ENCODE measurements at places on chromosomes 4 and X. TPM values are rescaled to one million over a fixed set of nuclear protein-coding genes. Genes with fewer than 3 reads are reported as not detected.
A peak's percentile ranks its signal among the peaks of the same experiment; 100 is the strongest.

- no peaks in the 10 kb centered on the region for H3K36me3 ChIP-seq
- peaks cover 12% of the 10 kb centered on the region for H3K4me1 ChIP-seq
- peak overlapping the region; percentile 32 for H3K4me3 ChIP-seq
- H3K27me3 ChIP-seq = no peaks in the 10 kb centered on the region
- peak; percentile 36 for DNase-seq
Measured at GRCh38 chr4:185004562-185005218, 13.6 kb upstream of the HELT start.

DNA sequence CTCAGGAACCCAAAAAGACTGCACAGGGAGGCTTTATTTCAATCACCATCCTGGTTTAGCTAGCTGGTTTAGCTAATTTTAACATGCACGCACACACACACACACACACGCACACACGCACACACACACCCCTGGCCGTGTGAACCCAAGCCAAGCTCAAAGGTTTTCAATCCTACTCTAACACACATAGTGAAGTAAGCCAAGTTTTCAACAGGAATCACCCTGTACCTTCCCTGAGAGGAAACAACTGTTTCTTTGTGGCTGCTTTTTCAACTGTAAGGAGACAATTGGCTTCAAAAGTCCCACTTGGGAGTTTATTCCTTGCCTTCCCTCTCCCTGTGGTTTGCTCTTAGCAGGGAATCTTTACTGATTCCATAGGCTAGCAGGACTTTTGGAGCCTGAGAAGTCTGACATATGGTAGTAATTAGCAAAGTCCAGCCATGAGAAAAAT lies 98.9 kb upstream of the BMP3 start:
- H3K4me3 ChIP-seq = no peak overlapping the region
- H3K4me1 ChIP-seq = no peaks in the 10 kb centered on the region
- H3K27ac ChIP-seq = no peak overlapping the region
- H3K36me3 ChIP-seq = no peaks in the 10 kb centered on the region
- H3K27me3 ChIP-seq = no peaks in the 10 kb centered on the region

DNA sequence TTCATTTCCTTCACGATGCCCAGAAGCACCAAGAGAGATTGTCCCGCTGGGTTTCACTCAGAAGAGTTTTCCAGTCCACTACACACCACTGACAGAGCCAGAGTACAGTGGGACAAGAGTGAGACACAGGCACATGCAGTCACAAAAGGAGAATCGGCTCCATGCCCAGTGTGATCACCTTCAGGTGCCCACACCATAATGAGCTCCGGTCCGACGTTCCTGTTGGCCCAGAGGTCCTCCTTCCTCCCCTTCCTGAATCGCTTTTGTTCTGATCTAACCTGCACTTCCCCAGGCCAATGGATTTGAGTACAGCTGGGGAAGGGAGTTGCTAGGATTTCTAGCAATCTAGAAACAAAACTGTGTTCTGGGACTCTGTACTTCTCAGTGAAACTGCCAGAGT lies 4.6 kb upstream of the CHRNA9 start:
- H3K27ac ChIP-seq = no peak overlapping the region
- H3K4me3 ChIP-seq = no peak overlapping the region
- DNase-seq = no peak

- H3K4me1 ChIP-seq = no peaks in the 10 kb centered on the region
- DNase-seq = no peak
- no peak overlapping the region for H3K27ac ChIP-seq
- no peaks in the 10 kb centered on the region for H3K27me3 ChIP-seq
- H3K4me3 ChIP-seq = no peak overlapping the region
Measured at GRCh38 chrX:56974408-56974807, 20.9 kb downstream of the SPIN3 start.

- H3K4me3 ChIP-seq = no peak overlapping the region
- no peaks in the 10 kb centered on the region for H3K36me3 ChIP-seq
- no peaks in the 10 kb centered on the region for H3K27me3 ChIP-seq
- H3K27ac ChIP-seq = no peak overlapping the region
- H3K4me1 ChIP-seq = no peaks in the 10 kb centered on the region
- no peak for DNase-seq
Measured at GRCh38 chrX:50877310-50877709, 33.2 kb upstream of the BMP15 start.

- no peak for DNase-seq
- no peaks in the 10 kb centered on the region for H3K36me3 ChIP-seq
- H3K27me3 ChIP-seq = no peaks in the 10 kb centered on the region
- H3K27ac ChIP-seq = no peak overlapping the region
Measured at GRCh38 chrX:19627533-19627932, 112.2 kb upstream of the MAP3K15 start.

DNA sequence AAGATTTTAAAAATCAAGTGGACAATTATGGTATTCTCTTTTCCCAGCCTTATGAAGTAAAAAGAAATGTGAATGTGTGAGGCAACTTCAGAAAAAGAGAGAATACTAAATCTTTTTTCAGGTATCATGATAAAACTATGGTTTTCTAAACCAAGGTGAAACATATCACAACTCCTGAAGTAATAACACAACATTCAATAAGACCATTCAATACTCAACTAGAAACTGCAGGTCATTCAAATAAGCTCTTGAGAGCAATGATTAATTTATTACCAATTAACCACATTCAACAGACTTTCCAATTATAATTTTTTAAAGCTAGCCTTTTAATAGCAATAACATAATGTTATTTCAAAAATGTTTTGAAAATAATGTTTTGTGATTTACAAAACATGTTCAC lies 35.8 kb downstream of the SLC10A7 start:
- no peaks in the 10 kb centered on the region for H3K36me3 ChIP-seq
- no peak overlapping the region for H3K4me3 ChIP-seq
- no peaks in the 10 kb centered on the region for H3K4me1 ChIP-seq
- H3K27me3 ChIP-seq = no peaks in the 10 kb centered on the region

GRCh38 chrX:109862433-109862832 lies 129.4 kb upstream of the ACSL4 start:
- DNase-seq = no peak
- H3K36me3 ChIP-seq = no peaks in the 10 kb centered on the region
- H3K4me3 ChIP-seq = no peak overlapping the region

- H3K4me3 ChIP-seq = no peak overlapping the region
- no peak overlapping the region for H3K27ac ChIP-seq
- no peaks in the 10 kb centered on the region for H3K4me1 ChIP-seq
- no peak for DNase-seq
- H3K36me3 ChIP-seq = no peaks in the 10 kb centered on the region
Measured at GRCh38 chr4:173669460-173670179, 139.6 kb upstream of the HAND2 start.

- no peaks in the 10 kb centered on the region for H3K4me1 ChIP-seq
- no peaks in the 10 kb centered on the region for H3K36me3 ChIP-seq
- H3K27me3 ChIP-seq = no peaks in the 10 kb centered on the region
Measured at GRCh38 chr4:155675709-155676429, 9.2 kb downstream of the GUCY1A1 start.

DNA sequence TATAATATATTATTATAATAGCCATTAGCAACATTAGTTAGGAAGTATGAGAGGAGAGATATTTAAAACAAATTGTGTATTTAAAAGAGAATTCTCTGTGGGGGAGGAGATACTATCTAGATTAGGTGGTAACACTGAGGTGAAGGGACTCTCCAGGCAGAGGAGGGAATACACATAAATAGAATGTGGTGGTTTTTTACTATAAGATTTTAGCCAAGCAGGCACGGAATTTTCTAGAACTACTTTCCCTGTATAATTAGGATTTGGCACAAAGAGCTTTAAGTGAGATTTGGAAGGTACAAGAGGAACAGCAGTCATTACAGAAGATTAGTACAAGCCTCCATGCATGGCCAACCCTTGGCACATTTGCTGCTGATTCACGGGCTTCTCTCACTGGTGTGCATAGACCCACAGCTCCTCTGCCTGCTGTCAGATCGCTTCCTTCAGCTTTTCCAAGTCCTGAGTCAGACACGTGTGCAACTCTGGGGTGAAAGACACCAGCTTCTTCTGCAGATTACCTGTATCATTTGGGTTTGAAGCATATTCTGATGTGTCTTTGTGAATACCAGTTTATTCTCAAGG lies 685.5 kb downstream of the KCTD8 start:
- no peaks in the 10 kb centered on the region for H3K27me3 ChIP-seq
- DNase-seq = no peak
- no peaks in the 10 kb centered on the region for H3K36me3 ChIP-seq
- H3K4me1 ChIP-seq = no peaks in the 10 kb centered on the region

GRCh38 chrX:68932611-68933010 lies 103.8 kb downstream of the EFNB1 start:
- H3K27me3 ChIP-seq = no peaks in the 10 kb centered on the region
- H3K4me1 ChIP-seq = no peaks in the 10 kb centered on the region
- DNase-seq = peak; percentile 38
- no peak overlapping the region for H3K27ac ChIP-seq
- H3K4me3 ChIP-seq = no peak overlapping the region

GRCh38 chr4:168536448-168536847 lies 39.6 kb downstream of the PALLD start:
- peak overlapping the region; percentile 48 for H3K4me3 ChIP-seq
- H3K36me3 ChIP-seq = no peaks in the 10 kb centered on the region
- H3K27ac ChIP-seq = no peak overlapping the region
- no peaks in the 10 kb centered on the region for H3K27me3 ChIP-seq
- peak; percentile 29 for DNase-seq

DNA sequence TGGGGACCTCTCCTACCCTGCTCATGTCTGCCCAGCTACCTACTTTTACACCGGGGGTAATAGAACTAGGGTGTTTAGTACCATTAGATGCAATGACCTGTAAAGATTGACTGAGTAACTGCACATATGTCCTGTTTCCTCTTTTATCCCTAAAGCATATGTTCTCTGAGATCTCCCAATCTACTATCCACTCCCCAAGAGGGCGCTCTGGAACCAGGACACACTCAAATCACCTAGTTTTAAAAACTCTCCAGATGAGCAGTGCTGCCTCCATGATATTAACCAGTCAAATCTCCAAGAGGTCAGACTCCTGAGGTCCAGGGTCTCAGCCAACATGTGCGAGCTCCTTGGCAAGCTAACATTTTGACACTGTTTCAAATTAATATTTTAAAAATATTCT lies 87.0 kb upstream of the TSPAN5 start:
- no peaks in the 10 kb centered on the region for H3K4me1 ChIP-seq
- peak; percentile 44 for DNase-seq
- no peaks in the 10 kb centered on the region for H3K36me3 ChIP-seq
- H3K4me3 ChIP-seq = no peak overlapping the region

GRCh38 chr4:110472583-110473329 lies 3.2 kb upstream of the ENPEP start:
- H3K27me3 ChIP-seq = no peaks in the 10 kb centered on the region
- no peak overlapping the region for H3K27ac ChIP-seq
- DNase-seq = no peak
- H3K36me3 ChIP-seq = no peaks in the 10 kb centered on the region
- no peaks in the 10 kb centered on the region for H3K4me1 ChIP-seq
- H3K4me3 ChIP-seq = no peak overlapping the region

- no peak for DNase-seq
- H3K36me3 ChIP-seq = no peaks in the 10 kb centered on the region
- no peak overlapping the region for H3K27ac ChIP-seq
- no peaks in the 10 kb centered on the region for H3K4me1 ChIP-seq
- H3K27me3 ChIP-seq = no peaks in the 10 kb centered on the region
- H3K4me3 ChIP-seq = no peak overlapping the region
Measured at GRCh38 chr4:145530189-145530588, 48.5 kb downstream of the SMAD1 start.

DNA sequence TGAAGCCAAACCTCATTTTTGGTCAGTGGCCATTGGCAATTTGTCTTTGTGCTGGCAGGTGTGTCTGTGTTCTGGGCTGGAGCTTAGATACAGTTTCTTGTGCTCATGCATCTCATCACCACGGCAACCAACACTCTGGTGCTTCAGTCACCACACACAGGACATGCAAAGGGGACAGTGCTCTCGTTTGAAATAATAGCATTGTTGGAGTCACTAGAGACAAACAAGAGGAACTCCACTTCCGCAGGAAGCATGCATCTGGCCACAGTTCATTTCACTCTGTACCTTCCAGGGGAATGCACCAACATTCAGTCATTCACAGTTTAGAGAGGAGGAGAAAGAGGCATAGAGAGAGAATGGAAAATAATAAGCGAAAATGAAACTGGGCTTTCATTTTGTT lies 267.4 kb downstream of the ANK2 start:
- H3K27ac ChIP-seq = no peak overlapping the region
- no peaks in the 10 kb centered on the region for H3K4me1 ChIP-seq
- DNase-seq = no peak
- H3K36me3 ChIP-seq = no peaks in the 10 kb centered on the region
- no peaks in the 10 kb centered on the region for H3K27me3 ChIP-seq
- no peak overlapping the region for H3K4me3 ChIP-seq

GRCh38 chrX:122087341-122087740 lies 1039.9 kb downstream of the GLUD2 start:
- no peaks in the 10 kb centered on the region for H3K36me3 ChIP-seq
- no peak overlapping the region for H3K27ac ChIP-seq
- H3K4me3 ChIP-seq = no peak overlapping the region
- H3K4me1 ChIP-seq = no peaks in the 10 kb centered on the region
- DNase-seq = peak; percentile 13

DNA sequence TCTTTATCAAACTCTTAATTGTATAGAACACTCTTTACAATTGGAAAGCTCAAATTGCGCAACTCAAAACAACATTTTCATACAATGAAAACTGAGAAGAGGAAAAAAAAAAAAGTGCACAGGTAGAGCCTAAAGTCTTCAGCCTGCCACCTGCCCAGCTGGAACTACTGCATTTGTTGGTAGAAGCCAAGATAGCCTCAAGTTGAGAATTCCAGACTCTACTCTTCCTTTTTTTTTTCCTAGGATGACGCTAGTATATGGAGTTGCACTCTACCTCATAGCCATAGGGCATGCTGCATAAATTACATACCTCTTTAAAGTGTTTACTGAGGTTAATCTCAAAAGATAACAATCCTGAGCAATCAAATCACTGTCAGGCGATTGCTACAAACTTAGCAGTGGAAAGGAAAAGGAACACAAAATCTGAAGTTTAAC lies 13.6 kb downstream of the ABCG2 start:
- H3K4me3 ChIP-seq = no peak overlapping the region
- no peaks in the 10 kb centered on the region for H3K4me1 ChIP-seq
- H3K27ac ChIP-seq = no peak overlapping the region
- no peak for DNase-seq
- no peaks in the 10 kb centered on the region for H3K36me3 ChIP-seq
- H3K27me3 ChIP-seq = no peaks in the 10 kb centered on the region

- H3K27ac ChIP-seq = peak overlapping the region; percentile 31
- no peaks in the 10 kb centered on the region for H3K27me3 ChIP-seq
- peak; percentile 26 for DNase-seq
- H3K4me1 ChIP-seq = no peaks in the 10 kb centered on the region
Measured at GRCh38 chrX:39067866-39068265, 266.6 kb downstream of the MID1IP1 start.

- peak; percentile 9 for DNase-seq
- peaks cover 24% of the 10 kb centered on the region for H3K4me1 ChIP-seq
- peak overlapping the region; percentile 59 for H3K27ac ChIP-seq
Measured at GRCh38 chr4:2352171-2352570, 66.3 kb downstream of the ZFYVE28 start.

Gene CFAP99
- total RNA-seq = 30.5 TPM

Gene ADH1C
- 2.4 TPM for total RNA-seq

Gene SPANXN4
- 1.4 TPM for total RNA-seq

Gene MAGEC1
- 10.0 TPM for total RNA-seq

Gene SHROOM4
- 4.6 TPM for total RNA-seq

Gene GABRA4
- 0.94 TPM for total RNA-seq

Gene DOK7
- 22.9 TPM for total RNA-seq

Gene RBM46
- 27.3 TPM for total RNA-seq

Gene LETM1
- total RNA-seq = 90.7 TPM

Gene SNCA
- 1.5 TPM for total RNA-seq

Gene IL9R
- 0.24 TPM for total RNA-seq

Data from testis (tissue), 5 donors.